Activated CD8-positive, alpha-beta memory T cell treated with anti-CD3 and anti-CD28 coated beads, Interleukin-2, amount 50 U/mL, for 4 hours (primary cell): ENCODE measurements at places on chromosomes 12 and 14.

- no peak for DNase-seq
Measured at GRCh38 chr12:78698747-78699146, 165.8 kb upstream of the SYT1 start.

DNA sequence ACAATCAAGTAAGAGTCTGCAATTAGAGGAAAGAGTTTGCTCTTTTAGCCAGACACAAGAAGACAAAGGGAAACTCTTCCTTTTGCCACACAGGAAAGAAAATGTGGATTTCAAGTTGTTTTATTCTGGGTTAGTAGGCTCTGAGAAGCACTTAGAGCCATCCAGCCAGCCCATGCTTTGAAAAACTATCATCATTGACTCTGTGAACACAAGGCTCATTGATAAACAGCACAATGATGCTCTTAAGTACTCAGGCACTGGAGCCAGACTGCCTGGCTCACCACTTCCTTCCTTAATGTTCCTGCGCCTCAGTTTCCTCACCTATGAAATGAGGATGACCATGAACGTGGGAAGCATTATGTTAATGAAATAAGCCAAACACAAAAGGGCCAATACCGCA is 150.2 kb upstream of the EEA1 start:
- DNase-seq = no peak

GRCh38 chr12:105418229-105418628 is 87.7 kb downstream of the C12orf75 start:
- DNase-seq = no peak

- DNase-seq = no peak
Measured at GRCh38 chr12:33994857-33995808, 27.2 kb upstream of the ALG10 start.

DNA sequence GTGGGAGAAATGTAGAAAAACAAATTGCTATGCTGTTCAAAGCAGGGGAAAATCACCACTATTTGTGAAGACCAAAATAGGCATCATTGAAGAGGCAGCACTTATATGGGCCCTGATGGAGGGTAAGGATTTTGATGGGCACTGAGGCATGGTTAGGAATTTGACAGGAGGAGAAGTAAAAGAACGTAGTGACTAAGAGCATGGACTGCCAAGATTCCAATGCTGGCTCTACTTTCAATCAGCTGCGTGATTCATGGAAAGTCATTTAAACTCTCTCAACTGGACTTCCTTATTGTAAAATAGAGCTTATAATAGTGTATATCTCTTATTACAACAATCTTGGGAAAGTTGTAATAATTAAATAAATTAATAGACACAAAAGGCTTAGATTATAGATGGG is 267.7 kb upstream of the G2E3 start:
- DNase-seq = no peak

DNA sequence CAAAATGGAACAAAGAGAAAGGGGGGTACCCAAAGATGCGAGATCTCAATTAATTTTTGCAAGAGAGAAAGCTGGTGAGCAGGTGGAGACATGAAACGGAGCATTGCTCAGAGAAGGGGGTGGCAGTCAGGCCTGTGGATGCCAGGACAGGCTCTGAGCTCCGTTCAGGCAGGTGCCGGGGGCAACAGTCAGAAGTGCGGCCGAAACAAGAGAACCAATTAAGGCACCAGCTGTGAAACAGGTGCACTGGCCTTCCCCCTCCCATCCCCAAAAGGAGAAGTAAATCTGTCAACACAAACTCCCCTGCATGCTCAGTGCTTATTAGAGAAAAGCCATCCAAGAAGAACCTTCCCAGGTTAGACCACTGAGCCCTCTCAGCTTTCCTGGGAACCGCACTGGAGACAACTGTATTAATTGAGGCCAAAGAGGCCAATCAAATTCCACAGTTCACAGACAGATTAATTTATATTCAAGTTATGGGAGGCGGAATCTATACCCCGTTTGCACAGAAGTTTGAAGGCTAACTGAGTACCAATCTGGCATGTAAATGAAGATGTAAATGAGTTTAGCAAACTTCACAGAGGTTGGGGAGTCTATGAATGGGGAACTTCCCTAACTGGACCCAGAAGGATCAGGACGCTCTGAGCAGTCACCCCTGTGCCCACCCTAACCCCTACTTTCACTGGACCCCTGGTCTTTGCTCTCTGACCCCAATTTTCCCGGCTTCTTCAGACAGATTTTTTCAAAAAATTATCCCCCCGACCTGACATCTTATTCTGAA is 20.9 kb downstream of the OAS2 start:
- DNase-seq = no peak
